ENCODE measurements at places on chromosomes 13 and 19. TPM values are rescaled to one million over a fixed set of nuclear protein-coding genes. Genes with fewer than 3 reads are reported as not detected.

DNA sequence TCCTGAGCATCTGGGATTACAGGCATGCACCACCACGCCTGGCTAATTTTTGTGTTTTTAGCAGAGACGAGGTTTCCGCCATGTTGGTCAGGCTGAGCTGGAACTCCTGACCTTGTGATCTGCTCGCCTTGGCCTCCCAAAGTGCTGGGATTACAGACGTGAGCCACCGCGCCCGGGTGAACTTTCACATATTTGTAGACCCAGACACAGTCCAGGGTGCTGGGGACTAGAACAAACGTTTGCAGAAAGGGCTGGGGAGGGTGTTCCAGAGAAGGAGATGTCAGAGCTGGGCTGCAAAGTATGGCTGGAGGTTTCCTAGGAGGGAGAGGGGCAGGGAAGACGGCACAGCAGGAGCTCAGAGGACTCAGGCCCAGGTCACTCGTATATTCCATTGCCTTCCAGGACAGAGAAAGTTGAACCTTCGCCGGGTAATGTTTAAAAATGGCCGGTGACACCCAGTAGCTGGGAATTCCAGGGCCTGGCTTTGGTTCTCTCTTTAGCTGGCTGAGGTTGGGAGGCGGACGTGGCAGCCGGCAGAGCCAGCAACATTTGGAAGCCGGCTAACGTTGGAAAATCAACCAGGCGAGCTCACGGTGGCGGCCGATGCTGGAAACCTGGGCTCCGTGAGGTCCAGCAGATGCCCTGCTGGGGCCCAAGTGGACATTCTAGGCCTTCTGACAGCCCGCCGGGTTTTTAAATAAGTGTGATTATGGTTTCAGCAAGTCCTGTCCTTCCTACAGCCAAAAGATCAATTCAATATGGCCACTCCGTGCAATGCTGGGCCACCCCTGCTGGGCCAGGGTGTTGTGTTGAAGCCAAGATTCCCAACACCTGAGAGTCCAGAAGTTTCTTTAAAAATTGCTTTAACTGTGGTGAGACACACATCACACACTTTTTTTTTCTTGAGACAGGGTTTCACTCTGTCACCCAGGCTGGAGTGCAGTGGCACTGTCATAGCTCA lies 41.5 kb downstream of the NFIC start:
- no peak for DNase-seq

GRCh38 chr13:32323912-32324311 lies 8.6 kb downstream of the BRCA2 start:
- DNase-seq, result no peak

JAK3 gene
- 2.1 TPM for total RNA-seq

OVOL3 gene
- not detected for total RNA-seq

CYP2S1 gene
- 3.0 TPM for total RNA-seq

DNA sequence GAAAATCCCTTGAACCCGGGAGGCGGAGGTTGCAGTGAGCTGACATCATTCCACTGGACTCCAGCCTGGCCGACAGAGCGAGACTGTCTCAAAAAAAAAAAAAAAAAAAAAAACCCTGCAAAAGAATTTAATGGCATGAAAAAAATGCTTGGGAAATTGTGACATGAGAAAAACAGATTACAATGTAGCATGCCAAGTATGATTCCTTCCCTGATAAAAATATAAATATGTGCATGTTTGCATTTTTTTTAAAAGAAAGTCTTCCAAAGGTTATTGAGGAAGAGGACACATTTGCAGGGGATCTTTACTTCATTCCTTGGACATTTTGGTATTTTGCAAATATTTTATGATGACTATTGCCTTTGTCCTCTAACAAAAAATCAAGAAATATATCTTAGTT lies 14.5 kb upstream of the ZBTB32 start:
- DNase-seq, result no peak

Data from esophagus muscularis mucosa (tissue), 4 donors.